ENCODE measurements at places on chromosomes 11 and 22.

- DNase-seq, result no peak
Measured at GRCh38 chr11:122668562-122669090, 13.1 kb downstream of the UBASH3B start.

DNA sequence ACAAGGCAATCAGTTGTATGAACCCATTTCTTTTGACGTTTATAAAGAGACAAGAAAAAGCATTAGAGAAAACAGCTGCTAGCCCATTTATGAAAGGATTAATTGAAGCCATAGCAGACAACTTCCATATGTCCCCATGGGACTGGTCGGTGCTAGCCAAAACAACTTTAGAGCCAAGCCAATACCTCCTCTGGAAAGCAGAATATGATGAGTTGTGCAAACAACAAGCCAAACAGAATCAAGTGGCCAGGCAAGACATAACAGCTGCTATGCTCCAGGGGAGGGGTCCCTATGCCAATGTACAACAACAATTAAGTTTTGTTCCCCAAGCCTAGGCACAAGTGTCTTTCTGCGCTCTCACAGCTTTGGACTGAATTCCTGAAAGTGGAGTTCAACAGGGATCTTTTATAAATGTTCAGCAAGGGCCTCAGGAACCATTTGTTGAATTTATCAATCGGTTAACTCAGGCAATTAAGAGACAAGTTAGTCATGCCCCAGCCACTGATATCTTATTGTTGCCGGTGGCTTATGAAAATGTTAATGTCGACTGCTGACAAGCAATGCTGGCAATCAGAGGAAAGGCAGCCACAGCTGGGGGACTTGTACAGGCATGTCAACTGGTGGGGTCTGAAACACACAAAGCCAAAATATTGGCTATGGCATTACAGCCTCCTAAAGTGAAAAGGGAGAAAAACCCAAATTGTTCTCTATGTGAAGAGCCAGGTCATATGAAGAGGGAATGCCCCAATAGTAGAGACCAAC lies 1593.1 kb upstream of the TENM4 start:
- DNase-seq, result no peak

- DNase-seq, result no peak
Measured at GRCh38 chr11:60305906-60306619, 21.0 kb upstream of the MS4A6E start.

- no peak for DNase-seq
Measured at GRCh38 chr11:70732023-70732880, 333.9 kb downstream of the CTTN start.

DNA sequence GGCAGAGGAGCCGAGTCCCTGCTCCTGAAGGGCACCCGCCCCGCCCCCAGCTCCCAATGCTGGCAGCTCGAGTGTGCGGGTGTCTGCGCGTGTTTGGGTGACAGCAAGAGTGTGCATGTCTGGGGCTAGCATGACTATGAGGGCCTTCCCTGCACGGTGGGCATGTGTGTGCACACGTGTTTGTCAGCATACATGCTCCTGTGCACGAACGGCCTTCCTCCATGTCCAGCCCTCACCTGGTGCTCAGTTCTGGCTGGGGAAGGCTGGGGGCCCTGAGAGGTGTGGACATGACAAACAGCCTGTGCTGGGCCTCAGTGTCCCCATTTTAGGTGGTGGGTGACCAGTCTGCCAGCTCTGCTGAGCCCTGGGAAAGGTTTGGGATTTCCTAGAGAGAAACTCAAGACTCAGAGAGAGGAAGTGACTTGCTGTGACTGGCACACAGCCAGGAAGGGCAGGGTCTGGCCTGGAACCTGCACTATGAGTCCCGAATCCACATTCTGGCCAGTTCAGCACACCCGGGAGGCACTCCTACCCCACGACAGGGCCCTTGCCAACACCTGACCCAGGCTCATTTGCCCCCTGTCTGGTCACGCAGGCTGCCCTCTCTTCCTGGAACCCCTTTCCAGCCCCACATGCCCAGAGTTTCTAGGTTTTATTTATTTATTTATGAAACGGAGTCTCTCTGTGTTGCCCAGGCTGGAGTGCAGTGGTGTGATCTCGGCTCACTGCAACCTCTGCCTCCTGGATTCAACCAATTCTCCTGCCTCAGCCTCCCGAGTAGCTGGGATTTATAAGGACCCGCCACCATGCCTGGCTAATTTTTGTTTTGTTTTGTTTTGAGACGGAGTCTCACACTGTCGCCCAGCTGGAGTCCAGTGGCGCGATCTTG lies 3.3 kb upstream of the SHISA8 start:
- no peak for DNase-seq

DNA sequence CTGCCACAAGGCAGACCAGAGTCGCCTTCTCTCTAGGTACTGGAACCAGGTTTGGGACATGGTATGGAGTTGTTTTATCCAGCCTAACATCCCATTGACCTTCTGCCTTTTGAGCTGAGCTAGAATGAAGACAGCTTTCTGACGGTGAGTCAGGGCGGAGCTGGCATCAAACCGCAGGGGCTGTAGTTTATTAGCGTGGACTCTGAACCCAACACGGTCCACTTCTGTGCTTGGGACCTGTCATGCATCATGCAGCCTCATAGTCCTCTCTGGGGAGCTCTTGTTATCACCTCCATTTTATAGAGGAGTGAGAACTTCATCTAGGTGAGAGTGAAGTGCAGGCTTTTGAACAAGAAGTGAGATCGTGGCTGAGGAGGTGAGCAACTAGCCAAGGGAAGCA lies 8.3 kb downstream of the GAL3ST1 start:
- no peak for DNase-seq

GRCh38 chr11:112165049-112165448 lies 1.2 kb upstream of the IL18 start:
- DNase-seq, result no peak

DNA sequence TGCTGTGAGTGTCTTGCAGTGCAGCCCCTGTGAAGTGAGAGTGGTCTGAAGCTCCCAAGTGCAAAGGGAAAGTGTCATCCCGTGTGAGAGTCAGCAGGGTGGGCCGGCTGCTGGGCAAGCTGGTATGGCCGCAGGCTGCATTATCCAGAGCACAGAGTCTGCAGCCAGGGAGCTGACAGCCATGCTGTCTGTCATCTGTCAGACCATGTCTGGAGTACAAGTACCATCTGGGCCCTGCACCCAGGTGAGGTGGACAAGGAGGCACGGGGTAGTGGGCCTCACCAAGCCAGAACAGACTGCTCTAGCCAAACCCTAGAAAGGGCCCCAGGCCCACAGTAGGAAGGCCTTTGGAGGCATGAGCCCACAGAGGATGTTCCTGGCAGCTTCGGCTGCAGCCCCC lies 20.2 kb downstream of the LMO1 start:
- DNase-seq, result no peak

- DNase-seq, result no peak
Measured at GRCh38 chr11:85735876-85736460, 50.0 kb upstream of the CCDC89 start.

- DNase-seq, result peak; percentile 83
Measured at GRCh38 chr22:19636696-19637407, 77.5 kb upstream of the SEPTIN5 start.

Data from lower leg skin (tissue), 4 donors.